ENCODE measurements at places on chromosomes 2 and 18.

DNA sequence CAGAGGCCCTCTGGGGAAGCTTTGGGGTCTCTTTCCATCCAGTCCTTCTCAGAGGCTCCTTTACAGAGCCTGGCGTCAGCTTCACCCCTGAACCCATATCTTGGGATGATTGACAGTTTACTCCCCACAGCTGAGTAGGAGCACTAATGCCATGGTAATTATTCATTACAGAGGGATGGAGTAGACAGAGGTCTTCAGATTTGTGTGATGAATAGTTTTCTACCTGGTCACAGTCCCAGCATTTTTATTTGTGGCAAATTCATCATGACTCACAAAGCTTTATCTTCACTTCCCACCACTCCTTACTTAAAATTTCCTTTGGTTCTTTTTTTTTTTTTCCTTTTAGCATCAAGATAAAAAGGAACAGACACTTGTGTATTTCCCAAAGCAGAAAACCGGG, 104.2 kb downstream of the CCDC85A start:
- DNase-seq, result no peak

GRCh38 chr2:177474998-177475397, 82.4 kb downstream of the AGPS start:
- DNase-seq, result no peak

DNA sequence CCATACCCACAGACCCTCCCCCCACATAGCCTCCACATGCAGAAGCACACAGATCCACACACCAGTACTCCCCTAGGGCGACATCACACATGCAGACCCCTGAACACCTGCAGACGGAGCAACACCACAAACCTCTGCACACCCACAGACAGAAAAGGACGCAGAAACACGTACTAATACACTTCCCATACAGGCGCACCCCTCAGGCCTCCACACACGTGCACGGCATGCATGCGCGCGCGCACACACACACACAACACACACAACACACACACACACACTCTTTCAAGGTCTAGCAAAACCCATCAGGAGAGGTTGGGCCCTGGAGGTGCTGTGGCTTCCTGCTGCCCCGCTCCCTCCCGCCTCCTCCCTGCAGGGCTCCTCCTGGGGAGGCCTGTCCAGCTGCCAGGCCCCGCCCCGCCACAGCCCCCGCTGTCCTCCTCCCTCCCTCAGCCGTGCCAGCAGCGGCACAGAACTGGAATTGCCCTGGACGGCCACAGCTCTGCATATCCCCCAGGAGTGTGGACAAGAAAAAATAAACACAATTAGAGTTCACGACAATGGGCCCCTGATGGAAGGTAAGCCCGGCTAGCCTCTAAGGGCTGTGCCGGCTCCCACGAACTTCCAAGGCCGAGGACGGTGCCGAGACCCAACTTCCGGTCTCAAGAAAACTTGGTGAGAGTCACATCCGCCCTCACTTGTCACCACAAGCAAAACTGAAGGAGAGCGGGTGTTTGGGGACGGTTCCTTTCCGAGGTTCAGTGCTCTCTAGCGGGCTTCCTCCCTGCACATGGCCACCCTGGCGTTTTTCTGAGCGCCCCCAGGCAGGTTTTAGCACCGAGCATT, 6.8 kb downstream of the ZFP36L2 start:
- DNase-seq, result peak; percentile 57

GRCh38 chr2:158034198-158034866, 67.3 kb upstream of the UPP2 start:
- no peak for DNase-seq

- no peak for DNase-seq
Observed at GRCh38 chr2:68800027-68800401, 65.4 kb downstream of the ARHGAP25 start.

GRCh38 chr2:10305715-10306114, 3.0 kb downstream of the HPCAL1 start:
- no peak for DNase-seq

GRCh38 chr18:66971960-66972359, 368.1 kb upstream of the CDH19 start:
- no peak for DNase-seq

GRCh38 chr2:61421611-61422010, 49.3 kb downstream of the USP34 start:
- DNase-seq, result no peak

DNA sequence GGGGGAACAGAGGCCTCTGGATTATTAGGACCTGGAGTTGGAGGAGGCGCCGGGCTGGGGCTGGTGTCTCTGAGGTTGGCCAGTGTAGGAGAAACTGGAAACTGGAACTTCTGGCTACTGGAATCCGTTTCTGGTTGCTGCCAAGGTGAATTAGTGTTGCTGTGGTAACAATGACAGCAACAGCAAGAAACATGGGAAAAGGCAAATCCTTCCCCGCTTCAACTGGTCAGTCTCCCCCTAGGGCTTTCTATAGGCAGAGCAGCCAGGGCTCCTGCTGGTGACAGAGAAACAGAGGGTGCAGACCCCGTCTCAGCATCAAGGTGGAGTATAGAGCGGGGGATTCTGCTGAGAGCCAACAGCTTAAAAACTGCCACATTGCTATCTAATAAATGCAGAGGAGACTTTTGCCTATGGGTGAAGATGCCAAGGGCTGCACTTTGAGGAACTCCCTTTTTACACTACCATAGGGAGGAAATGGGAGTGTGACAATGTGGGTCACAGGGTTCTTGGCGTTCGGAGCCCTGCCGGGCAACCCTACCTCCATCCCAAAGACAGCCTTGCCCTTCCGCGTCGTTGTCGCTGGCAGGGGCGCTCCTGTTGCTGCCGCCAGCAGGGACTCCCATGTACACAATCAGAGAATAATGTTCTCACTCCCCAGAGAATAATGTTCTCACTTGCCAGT, 81.4 kb upstream of the CABLES1 start:
- DNase-seq, result no peak

DNA sequence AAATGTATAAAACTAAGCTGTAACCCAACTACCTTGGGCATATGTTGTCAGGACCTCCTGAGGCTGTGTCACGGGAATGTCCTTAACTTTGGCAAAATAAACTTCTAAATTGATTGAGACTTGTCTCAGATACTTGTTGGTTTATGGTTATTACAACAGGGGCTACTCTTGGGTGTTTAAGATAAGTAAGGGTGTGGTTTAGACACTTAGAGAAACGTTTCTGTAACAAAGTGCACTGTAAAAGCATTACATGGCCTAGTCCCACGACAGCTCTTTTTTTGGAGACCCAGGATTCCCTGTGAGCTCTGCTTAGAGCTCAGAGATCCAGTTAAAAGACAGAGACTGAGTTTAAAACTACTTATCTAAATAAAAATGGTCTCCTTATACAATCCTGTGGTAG, 32.3 kb upstream of the LIPG start:
- DNase-seq, result no peak

- DNase-seq, result no peak
Observed at GRCh38 chr18:36460854-36461253, 163.3 kb downstream of the FHOD3 start.

DNA sequence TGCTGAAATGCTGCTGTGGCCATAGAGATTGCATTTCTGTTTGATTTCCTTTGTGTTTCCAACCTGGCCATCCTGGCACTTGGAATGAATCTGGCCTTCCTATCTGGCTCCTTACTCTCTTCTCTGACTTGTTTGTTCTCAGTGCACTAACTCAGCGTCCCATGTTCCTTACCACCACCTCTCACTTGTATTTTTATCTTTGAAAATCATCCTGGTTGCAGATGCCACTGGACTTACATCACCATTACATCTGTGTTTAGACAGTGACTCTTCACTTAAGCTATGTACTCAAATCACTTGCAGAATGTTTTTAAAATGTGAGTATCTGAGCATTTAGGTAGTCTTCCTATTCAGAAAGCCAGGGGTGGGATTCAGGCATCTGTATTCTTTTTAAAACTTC, 239.5 kb downstream of the WDR7 start:
- no peak for DNase-seq

GRCh38 chr2:96241900-96242611, 23.7 kb downstream of the TMEM127 start:
- DNase-seq, result no peak

GRCh38 chr2:218422403-218423086, 3.6 kb downstream of the VIL1 start:
- DNase-seq, result no peak

DNA sequence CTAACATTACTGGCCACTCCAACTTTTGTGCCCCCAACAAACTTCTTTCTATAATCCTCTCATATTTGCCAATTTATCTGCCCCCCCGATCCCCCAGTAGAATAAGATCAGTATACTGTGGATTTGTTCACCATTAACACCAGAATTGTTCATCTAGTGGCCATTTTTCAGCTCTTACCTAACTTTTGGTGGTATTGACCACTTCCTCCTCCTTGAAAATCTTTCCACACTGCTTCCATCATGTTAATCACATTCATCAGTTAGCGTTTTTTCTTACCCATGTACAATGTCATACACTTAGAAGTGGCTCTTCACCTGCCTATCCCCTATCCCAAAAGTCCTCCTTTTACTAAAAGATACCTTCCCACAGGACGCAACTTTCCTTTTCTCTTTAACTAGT, 6.1 kb downstream of the IMPACT start:
- no peak for DNase-seq

GRCh38 chr2:236857781-236858180, 227.9 kb upstream of the COPS8 start:
- DNase-seq, result no peak

DNA sequence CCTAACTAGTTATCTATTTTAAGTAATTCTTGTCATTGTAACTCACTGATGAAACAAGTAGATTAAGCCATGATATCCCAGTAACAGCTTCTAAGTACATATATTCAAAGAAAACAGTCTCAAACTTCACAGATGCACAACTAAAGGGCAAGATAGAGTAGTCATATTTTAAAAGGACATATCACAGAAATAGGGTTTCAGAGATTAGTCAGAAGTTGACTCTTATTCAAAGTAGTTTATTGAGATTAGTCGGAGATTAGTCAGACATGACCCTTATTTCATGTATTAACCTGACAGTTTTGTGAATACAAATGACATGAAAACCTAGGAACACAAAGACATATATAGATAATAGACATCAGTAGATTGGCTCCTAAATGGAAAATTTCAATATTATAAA, 15.9 kb upstream of the CHAC2 start:
- no peak for DNase-seq

- no peak for DNase-seq
Observed at GRCh38 chr2:208015475-208015874, 9.9 kb downstream of the PLEKHM3 start.

- no peak for DNase-seq
Observed at GRCh38 chr2:28341208-28341891, 51.3 kb upstream of the FOSL2 start.

- DNase-seq, result no peak
Observed at GRCh38 chr18:48902856-48903601, 47.7 kb downstream of the SMAD7 start.

GRCh38 chr18:4748975-4749374, 293.9 kb upstream of the DLGAP1 start:
- DNase-seq, result no peak

- DNase-seq, result no peak
Observed at GRCh38 chr2:38122344-38122743, 46.4 kb upstream of the CYP1B1 start.

- no peak for DNase-seq
Observed at GRCh38 chr2:215832791-215833190, 180.6 kb downstream of the MREG start.

- DNase-seq, result no peak
Observed at GRCh38 chr2:172053486-172053885, 31.8 kb upstream of the DLX1 start.

DNA sequence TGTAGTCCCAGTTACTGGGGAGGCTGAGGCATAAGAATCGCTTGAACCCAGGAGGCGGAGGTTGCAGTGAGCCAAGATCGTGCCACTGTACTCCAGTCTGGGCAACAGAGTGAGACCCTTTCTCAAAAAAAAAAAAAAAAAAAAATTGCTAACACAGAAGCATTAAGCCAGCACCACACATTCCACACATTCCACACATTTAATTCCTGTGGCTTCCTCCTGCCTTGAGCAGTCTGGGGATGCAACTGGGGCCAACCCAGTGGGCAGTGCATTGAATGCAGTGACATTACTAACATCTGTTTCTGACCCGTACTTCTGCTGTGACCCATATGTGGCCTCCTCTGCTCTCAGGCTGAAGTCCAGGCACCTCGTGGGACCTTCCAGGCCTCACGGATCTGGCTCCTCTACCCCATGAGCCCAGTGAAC, 107.0 kb downstream of the BCL2L11 start:
- no peak for DNase-seq

DNA sequence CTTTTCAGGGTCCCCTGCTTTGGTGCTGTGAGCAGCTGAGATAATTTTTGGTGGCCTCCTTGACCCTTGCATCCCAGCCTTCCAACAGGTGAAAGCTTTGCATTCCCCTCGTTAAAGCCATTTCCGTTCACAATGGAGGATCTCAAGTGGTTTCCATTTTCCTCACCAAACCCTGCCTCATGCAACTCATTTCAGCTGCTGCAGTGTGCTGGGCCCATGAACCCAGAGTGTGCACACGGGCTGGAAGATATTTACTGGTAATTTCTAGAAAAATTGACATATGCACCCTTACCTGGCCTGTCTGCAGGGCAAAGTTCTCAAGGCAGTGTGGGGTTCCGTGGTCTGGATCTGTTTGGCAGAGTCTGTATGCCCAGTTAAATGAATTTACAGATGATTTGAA, 246.8 kb upstream of the HS6ST1 start:
- no peak for DNase-seq

- no peak for DNase-seq
Observed at GRCh38 chr18:13279181-13280069, 60.9 kb downstream of the LDLRAD4 start.

DNA sequence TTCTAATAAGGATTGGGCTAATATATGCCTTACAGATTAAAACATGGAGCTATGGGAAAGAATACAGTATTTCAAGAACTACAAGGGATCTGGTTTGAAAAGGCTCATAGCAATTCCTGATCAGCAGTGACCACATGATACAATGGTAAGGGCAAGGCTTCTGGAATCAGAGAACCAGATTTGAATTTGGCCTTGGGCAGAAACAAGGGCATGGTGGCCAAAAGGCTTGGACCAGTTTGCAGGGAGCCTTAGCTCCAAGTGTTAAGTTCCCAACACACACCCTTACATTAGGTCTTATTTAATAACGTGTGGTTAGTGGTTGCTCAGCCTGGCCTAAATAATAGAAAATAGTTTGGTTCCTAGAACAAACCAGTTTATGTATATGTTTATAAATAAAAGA, 87.7 kb downstream of the ZAP70 start:
- DNase-seq, result no peak

DNA sequence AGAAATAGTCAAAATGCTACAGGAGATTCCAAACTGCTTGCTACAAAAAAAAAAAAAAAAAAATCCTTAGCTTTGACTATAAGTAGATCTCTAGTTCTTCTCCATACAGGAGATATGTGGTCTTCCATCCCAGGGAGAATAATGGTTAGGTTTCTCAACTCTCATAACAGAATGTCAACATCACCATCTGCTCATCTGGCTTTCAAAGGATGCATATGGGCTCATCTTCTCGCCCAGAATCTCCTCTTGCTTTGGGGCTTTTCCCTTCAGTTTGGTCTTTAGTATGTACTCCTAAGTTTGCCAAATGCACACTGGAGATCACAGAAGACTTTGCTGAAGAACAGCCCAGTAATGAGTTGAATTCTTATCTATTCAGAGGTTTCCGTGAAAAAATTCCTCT, 240.7 kb downstream of the NRXN1 start:
- no peak for DNase-seq

GRCh38 chr2:142291969-142292368, 161.2 kb upstream of the LRP1B start:
- no peak for DNase-seq
